ENCODE measurements at places on chromosomes 1 and 21.

- DNase-seq = no peak
These were observed 30.8 kb downstream of the PRPF38A start for GRCh38 chr1:52435211-52435610.

DNA sequence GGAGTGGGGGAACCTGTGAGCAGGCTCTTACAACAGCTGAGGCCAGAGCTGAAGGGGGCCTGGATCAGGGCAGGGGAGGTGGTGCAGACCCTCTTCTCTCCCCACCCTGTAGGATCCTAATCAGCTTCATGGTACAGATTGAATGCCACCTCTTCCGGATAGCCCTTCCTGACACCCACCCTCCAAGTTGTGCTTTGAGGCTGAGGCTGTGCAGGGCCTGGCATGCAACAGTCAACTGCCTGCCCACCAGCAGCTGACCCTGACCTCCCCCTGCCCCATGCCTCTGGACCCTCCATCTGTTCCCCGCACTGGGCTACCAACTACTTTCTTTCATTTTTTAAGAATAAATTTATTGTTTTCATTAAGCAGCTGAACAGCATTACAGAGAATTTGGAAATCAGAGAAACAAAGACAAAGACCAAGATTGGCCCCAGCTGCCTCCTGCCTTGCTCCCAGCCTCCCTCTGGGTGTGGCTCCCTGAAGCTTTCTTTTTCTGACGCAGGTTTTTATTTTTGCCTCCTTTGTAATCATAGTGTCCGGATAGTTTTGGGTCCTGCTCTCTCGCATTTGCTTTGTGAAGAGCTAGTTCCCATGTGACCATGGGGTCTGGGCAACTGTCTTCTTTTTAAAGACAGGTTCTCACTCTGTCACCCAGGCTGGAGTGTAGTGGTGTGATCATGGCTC is 12.8 kb downstream of the ZNF362 start:
- DNase-seq = no peak

DNA sequence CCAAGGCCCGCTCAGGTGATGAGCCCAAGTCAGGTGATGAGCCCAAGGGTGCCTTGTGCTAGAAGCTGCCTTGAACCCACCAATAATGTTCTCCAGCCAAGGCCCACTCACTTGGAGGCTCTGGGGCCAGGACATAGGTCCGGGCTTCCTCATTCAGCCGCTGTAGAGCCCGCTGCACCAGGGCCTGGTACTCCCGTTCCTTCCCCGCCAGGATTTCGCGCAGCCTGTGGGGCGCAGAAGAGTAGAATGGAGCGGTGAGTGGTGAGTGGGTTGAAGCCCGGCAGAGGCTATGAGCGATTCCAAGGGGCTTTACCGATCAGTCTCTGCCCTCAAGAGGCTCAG is 10.5 kb downstream of the MAP3K6 start:
- no peak for DNase-seq

DNA sequence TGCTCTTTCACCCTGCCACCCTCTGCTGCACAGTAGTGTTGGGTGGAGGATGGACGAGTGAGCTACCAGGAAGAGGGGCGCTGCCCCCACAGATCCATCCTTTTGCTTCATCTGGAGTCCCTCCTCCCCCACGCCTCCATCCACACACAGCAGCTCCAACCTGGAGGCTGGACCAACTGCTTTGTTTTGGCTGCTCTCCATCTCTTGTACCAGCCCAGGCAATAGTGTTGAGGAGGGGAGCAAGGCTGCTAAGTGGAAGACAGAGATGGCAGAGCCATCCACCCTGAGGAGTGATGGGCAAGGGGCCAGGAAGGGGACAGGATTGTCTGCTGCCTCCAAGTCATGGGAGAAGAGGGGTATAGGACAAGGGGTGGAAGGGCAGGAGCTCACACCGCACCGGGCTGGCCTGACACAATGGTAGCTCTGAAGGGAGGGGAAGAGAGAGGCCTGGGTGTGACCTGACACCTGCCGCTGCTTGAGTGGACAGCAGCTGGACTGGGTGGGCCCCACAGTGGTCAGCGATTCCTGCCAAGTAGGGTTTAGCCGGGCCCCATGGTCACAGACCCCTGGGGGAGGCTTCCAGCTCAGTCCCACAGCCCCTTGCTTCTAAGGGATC is 8.5 kb downstream of the CHRNB2 start:
- no peak for DNase-seq

GRCh38 chr1:117828201-117828600 is 101.2 kb downstream of the GDAP2 start:
- no peak for DNase-seq

DNA sequence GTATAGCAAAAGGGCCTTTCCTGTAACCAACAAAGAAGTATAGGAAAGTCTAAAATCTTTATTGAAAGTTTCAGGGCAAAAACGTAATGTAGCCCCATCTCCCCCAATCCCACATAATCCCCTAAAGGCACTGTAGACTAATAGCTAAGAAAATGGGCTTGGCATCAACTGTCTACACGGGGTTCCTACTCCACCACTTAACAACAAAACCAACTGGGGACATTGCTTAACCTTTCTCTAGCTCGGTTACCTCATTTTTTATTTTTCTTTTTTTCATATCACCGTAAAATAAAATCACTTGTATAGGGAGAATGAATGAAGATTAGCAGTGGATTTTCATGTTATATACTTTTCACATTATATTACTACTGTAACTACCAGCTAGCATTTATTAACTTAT is 12.3 kb downstream of the MACF1 start:
- DNase-seq = no peak

- no peak for DNase-seq
These were observed 35.0 kb upstream of the ATP5PO start for GRCh38 chr21:33950431-33951079.

- DNase-seq = no peak
These were observed 4.9 kb downstream of the DNTTIP2 start for GRCh38 chr1:93874025-93874651.

DNA sequence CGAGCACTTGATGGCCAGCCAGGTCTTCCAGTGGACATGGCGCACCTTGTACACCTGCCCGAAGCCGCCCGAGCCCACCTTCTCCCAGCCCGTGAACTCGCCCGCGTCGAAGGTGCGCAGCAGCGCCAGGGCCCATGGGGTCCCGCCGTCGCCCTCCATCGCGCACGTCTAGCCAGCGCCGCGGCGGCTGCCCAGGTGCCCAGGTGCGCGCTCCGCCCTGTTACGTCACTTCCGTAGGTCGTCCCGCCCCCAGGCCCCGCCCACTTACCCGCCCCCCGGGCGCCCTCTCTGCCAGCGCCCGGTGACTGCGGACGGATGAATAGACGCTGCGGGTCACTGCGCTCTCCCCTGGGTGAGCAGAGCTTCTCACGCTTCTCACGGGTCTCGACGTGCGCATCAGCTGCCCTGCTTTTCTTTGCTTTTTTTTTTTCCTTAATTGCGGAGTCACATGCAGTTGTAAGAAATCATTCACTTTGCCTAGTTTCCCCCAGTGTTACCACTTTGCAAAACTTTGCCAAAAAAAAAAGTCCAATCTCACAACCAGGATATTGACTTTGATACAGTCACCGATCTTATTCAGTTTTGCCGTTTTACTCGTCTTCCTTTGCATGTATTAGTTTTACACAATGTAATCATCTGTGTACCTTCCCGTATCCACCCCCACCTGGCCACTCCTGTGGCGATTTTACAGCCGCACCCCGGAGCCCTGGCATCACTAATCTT is at the start of gene RIPK4:
RIPK4 (minus strand) TSS at position 170 of the 723 bp plus-strand sequence; CDS start at position 159, 11 bp downstream.
- DNase-seq = peak; percentile 31

DNA sequence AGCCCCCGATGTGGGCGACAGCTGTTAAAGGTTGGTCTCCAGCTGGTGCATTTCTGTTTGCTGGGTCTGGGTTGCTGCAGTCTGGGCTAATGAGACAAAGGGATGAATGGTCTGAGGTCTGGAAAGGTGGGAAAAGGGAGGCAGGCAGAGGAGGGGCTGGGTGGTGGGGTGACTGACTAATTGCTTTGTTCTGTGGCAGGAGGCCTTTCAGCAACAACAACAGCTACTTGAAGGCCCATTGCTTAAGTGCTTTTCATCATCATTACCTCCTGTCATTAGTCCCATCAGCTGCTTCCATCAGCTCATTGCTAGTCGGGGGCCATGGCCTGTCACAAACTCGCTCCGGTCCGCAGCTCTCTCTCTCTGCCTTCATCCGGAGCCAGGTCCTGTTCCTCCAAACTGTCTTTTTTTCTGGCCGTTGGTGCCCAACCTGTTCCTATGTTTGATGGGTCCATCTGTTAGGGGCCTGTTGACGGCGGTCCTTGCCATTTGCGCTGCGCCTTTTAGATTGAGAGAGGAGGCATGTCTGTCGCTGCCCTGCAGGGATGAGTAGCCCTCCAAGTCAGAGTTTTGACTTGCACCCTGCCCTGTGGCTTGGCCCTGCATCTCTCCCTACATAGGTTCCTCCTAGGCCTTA is 105.6 kb upstream of the PLXNA2 start:
- no peak for DNase-seq

GRCh38 chr1:107326824-107327445 is 186.1 kb downstream of the NTNG1 start:
- no peak for DNase-seq

DNA sequence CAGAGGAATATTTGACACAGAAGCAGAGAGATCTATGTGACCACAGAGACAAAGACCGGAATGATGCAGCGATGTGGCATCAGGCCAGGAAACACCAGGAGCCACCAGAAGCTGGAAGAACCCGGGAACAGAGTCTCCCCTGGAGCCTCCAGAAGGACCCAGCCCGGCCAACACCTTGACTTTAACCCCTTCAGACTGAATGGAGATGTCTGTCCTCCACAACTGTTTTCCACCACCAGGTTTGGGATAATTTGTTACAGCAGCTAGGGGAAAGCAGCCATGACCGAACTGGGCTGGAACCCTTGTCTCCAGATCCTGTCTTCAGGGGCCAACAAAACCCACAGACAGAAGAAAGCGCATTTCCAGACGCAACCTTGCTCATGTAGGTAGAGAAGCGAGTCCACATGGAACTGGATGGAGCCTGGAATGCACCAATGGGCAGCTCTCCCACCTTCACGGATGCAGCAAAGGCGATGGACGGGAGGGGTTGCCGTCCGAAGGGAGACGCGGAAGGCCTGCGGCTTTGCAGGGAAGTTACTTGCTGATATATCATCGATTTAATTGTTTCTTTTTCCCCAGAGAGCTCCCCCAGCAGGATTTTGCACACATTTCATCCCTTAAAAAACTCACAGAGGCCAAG is 396.6 kb downstream of the NPHP4 start:
- DNase-seq = no peak

- no peak for DNase-seq
These were observed 30.4 kb downstream of the ZNF281 start for GRCh38 chr1:200379432-200379757.

GRCh38 chr21:45473496-45474322 is 68.5 kb downstream of the SLC19A1 start:
- no peak for DNase-seq

GRCh38 chr1:85654066-85654782 is 54.0 kb downstream of the ZNHIT6 start:
- DNase-seq = no peak

- DNase-seq = no peak
These were observed 62.3 kb upstream of the ADARB1 start for GRCh38 chr21:45011911-45012661.

All from stimulated activated CD8-positive, alpha-beta memory T cell treated with anti-CD3 and anti-CD28 coated beads, Interleukin-7, amount 100 ng/mL, for 1 hour (primary cell).